ENCODE measurements at places on chromosomes 7 and 10.

GRCh38 chr7:141014125-141014523 is 628 bp downstream of the MRPS33 start:
- DNase-seq, result no peak

DNA sequence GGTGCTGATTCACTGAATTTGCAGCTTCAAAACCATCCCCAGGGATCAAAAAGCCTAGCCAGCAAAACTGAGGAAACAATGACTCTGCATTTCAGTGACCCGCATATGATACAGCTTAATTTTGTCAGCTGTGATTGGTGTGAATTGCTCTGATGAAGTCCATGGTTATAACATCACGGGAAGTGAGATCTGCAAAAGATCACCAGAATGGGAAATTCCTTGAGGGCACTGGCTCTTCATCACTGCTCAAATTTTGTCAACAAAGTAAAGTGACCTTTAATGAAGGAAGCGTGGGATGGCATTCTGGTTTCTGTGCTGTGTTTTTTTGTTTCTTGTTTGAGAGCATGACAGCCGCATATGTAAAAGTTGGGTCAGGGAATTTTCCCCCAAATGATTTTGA is 745.9 kb downstream of the GATA3 start:
- no peak for DNase-seq

- DNase-seq, result no peak
Observed at GRCh38 chr7:151346-152050, 40.9 kb upstream of the FAM20C start.

GRCh38 chr7:112868609-112869008 is 78.4 kb upstream of the TMEM168 start:
- DNase-seq, result no peak

DNA sequence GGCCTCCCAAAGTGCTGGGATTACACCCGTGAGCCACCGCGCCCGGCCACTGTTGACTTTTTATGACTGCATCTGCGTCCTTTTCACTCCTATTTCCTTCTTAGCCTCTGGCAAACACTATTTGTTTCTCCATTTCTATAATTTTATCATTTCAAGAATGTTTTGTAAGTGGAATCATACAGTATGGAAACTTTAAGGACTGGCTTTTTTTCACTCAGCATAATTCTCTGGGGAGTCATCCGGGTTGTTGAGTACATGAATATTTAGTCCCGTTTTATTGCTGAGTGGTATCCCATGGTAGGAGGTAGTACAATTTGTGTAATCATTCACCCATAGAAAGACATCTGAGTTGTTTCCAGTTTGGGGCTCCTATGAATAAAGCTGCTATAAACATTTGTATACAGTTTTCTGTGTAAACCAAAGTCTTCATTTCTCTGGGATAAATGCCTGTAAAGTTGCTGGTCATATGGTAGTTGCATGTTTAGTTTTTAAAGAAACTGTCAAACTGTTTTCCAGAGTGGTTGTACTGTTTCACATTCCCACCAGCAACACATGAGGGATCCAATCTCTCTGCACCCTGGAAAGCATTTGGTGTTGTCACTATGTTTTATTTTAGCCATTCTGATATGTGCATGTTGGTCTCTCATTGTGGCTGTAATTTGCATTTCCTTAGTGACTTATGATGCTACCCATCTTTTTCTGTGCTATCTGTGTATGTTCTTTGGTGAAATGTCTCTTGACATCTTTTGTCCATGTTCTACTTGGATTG is 139.6 kb upstream of the EEPD1 start:
- DNase-seq, result no peak

DNA sequence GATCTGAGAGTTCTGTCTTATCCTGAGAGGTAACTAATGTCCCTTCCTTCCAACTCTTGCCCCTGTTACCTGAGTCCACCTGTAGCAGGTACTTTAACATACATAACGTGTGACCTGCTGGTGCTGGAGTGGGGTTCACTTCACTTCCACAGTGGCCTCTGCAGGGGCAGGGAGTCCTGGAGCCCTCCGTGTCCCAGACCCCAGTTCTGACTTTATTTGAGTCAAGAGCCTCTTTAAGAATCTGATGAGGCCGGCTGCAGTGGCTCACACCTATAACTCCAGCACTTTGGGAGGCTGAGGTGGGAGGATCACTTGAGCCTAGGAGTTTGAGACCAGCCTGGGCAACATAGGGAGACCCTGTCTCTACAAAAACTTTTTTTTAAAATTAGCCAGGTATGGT is 117.0 kb upstream of the RET start:
- DNase-seq, result no peak

GRCh38 chr7:122802301-122802751 is 83.9 kb downstream of the CADPS2 start:
- no peak for DNase-seq

DNA sequence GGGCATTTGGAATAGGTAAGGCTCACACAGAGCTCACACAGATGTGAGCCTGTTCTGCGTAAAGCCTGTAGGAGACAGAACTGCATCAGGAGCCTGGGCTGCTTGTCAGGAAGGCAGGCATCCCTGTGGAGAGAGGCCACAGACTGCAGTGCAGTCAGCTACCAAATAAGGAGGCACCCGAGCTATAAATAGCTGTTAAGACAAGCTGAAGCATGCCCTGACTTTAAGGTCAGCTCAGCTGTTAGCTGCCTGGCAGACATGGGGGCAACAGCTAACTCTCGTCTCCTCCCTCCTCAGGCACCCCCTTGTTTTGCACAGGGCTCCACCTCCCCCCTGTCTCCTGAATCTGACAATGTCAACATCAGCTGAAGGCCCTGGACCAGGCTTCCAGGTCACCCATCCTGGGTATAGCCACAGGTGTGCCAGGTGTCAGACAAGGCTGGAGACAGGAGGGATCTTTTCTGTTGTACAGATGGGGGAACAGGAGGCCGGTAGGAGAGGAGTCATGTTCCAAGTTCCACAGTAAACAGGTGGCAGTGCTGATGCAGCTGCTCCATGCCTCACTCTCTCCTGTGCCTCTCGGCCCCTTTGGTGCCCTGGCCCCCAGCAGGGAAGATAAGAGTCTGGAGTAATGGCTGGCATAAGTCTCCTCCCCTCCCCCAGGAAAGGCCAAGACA is 27.6 kb upstream of the MKRN1 start:
- peak; percentile 60 for DNase-seq

DNA sequence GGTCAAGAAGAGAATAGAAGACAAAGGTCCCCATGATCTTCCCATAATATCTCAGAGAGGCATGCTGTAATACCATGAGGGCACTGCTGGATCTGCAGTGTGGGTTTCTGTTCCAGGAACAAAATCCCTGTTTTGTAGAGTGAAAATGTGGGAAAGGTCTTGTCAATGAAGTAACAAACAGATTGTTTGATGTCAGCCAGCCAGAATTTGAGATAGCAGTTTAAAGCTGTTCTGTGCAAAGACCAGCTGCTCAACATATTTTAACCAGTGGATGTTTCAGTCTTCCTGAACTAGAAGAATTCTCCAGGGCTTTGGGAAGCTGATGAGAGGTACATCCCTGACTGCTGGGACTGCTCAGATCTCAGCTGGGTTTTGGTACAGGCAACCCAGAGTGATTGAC is 1012.5 kb downstream of the DNAJB9 start:
- no peak for DNase-seq

DNA sequence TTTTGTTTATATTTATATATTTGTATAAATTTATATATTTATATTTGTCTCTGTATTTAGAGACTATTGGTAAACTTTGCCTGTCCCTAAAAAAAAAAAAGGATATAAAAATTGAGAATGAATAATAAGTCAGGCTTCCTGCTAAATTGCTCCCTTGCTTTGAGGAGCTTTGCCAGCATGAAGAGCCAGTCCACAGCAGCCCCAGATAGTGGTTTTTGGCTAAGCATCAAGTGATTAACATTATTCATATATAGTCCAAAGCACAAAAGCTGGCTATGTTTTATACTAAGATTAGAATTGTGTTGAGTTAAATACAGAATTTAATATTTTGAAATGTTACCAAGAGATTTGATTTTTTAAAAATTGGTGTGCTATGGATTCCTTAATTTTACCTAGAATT is 264.9 kb upstream of the FERD3L start:
- no peak for DNase-seq

- no peak for DNase-seq
Observed at GRCh38 chr10:108307250-108307924, 1142.9 kb upstream of the SORCS1 start.

- no peak for DNase-seq
Observed at GRCh38 chr10:129945941-129946760, 17.9 kb downstream of the EBF3 start.

- DNase-seq, result peak; percentile 80
Observed at GRCh38 chr7:90625562-90625961, 29.4 kb downstream of the CDK14 start.

DNA sequence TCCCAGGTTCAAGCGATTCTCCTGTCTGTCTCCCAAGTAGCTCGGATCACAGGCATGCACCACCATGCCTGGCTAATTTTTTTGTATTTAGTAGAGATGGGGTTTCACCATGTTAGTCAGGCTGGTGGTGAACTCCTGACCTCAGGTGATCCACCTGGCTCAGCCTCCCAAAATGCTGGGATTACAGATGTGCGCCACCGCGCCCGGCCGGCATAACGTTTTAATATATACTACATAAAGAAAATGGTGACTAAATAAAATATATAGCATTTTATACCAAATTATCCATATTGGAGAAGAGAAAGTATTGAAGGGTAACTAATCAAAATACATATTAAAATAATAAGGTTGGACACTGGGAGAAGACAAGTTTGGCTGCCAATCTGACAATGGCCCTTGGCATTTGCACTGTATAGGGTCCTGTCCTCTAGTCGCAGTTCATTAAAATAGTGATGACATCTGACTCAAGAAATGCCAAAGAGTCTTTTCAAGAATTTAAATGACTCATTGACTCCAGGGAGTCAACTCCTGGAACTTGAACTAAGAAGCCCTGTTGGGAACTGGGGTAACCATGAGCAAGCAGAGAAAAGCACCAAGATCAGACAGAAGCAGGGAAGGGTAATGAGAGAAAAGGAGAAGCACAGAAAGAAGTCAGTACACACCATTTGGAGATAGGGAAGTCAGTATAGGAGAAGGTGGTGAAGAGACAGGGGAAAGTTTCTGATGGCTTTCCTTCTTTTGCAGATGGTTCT is 91.1 kb downstream of the CH25H start:
- no peak for DNase-seq

- peak; percentile 78 for DNase-seq
Observed at GRCh38 chr7:23467806-23468525, 2.3 kb downstream of the IGF2BP3 start.

- no peak for DNase-seq
Observed at GRCh38 chr7:2199528-2199927, 33.2 kb downstream of the MAD1L1 start.

DNA sequence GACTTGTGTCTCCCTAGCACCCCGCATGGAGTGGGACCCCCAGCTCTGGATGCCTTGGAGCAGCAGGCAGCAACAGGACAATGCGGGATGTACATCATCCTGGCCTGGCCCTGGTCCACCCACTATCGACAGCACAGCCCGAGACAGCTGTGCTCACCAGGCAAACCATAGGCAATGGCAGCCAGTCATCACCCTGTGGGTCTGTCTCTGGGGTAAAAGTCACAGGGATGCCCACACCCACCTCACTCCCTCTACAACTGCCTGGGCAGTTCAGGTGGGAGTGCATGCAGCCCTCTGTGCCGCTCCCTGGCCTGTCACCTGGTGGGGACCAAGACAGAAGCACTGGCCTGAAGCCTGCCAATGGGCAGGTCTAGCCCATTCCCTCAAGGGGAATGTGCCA is 147.8 kb downstream of the GRID1 start:
- DNase-seq, result no peak

- no peak for DNase-seq
Observed at GRCh38 chr10:102435529-102436233, 3.3 kb upstream of the CUEDC2 start.

DNA sequence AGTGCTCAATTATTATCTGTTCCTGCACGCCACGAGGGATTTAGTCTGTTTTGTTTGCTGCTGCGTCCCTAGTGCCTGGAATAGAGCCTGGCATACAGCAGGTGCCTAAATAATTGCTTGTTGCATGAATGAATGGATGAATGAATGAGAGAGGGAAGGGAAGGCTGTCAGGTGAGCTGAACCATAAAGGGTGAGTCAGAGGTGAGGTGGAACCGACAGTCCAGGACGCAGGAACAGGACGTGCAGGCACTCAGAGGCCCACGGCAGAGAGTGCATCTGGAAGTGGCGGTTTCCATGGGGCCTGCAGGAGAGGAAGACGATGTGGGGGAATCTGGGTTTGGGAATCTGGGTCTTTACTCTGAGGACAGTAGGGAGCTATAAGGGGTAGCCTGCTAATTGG is 17.7 kb upstream of the PPIF start:
- DNase-seq, result no peak

GRCh38 chr10:3904419-3904960 is 119.5 kb upstream of the KLF6 start:
- no peak for DNase-seq

- DNase-seq, result no peak
Observed at GRCh38 chr10:43318976-43319960, 52.2 kb upstream of the FXYD4 start.

- no peak for DNase-seq
Observed at GRCh38 chr7:77226357-77226839, 26.8 kb upstream of the FGL2 start.

DNA sequence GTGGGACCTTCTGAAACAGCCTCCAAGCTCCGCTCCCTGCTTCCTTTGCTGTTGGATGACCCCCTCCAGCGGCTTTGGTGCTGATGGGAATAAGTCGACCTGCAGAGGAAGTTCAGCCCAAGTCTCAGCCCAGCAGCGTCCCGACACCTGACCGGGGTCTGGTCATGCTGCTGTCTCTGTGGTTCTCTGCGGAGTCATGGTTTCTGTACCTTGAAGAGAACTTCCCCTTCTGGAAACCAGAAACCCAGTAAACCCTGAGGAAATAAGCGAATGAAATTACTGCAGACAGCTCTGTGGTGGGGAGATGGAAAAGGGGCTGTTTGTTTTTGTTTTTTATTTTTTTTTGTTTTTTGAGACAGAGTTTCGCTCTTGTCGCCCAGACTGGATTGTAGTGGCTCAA is 18.3 kb upstream of the ZNF12 start:
- DNase-seq, result no peak

GRCh38 chr7:3033136-3033535 is 10.5 kb downstream of the CARD11 start:
- no peak for DNase-seq

DNA sequence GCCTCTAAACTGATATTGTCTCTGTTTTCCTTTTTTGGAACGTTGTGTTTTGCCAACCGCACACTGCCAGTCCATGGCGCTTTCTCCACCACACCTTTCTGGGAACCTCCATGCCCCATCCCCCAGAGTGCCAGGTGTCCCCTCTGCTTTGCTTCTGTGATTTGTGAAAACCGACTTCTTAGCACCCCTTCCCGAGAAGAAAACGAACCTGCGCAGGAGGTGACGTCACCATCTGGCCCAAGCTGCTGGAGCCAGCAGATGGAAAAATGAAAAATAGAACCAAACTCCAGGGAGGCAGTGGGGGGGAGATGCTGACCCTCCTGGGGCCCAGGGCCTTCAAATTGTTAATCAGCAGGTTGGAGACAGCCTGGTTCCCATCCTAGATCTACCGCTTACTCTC is 103.8 kb downstream of the HTR5A start:
- no peak for DNase-seq

GRCh38 chr10:119246862-119247549 is 39.6 kb downstream of the GRK5 start:
- DNase-seq, result no peak

- DNase-seq, result peak; percentile 7
Observed at GRCh38 chr7:121006711-121007315, 18.3 kb downstream of the CPED1 start.

GRCh38 chr7:121085922-121086321 is 97.4 kb downstream of the CPED1 start:
- no peak for DNase-seq

Data from neural progenitor cell (in vitro differentiated cells).